ENCODE measurements at places on chromosomes 2 and 18.

- DNase-seq, result no peak
Observed at GRCh38 chr2:85560812-85561279, 447 bp downstream of the GGCX start.

GRCh38 chr2:66252109-66252508 lies 182.8 kb upstream of the MEIS1 start:
- no peak for DNase-seq

DNA sequence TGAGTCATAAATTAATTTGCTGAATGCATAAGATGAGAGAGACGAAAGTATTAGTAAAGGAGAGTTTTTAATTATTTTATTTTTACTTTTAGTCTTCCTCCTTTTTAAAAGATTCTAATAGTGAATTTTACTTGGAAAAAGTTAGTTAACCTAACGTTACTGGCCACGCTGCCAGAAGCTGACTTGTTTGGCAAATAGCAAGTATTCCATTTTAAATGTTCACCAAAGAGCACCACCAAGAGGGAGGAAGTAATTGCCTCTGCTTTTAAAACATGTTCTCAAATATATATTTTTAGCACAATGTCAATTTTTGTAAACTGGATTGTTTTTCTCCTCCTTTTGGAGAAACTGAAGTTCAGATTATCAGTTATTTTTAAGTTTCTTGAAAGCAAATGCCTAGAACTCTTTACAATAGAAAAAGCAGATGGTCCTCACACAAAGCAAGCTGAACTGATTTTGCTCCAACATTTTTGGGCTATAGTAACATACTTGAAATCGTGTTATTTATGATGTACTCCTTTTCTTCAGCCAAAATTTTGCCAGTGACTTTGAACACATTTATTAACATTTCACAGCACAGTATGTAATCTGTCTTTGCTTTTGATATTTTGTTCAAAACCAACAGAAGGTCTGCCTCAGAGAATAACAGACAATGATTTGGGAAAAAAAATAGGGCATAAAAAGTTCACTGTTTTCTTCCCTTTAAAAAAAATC lies 1311.0 kb upstream of the FAM98A start:
- no peak for DNase-seq

- DNase-seq, result no peak
Observed at GRCh38 chr2:61158356-61158955, 3.5 kb upstream of the C2orf74 start.

GRCh38 chr2:129070663-129071062 lies 752.0 kb upstream of the HS6ST1 start:
- DNase-seq, result no peak

GRCh38 chr18:23924813-23925212 lies 89.7 kb upstream of the TTC39C start:
- DNase-seq, result no peak

Data from mesenteric fat pad (tissue), 1 donor.